ENCODE measurements at places on chromosomes 7 and 10.

GRCh38 chr10:124896751-124897150 lies 45.2 kb upstream of the ZRANB1 start:
- no peak for DNase-seq

- DNase-seq = no peak
These were observed 537.9 kb upstream of the FOXK1 start for GRCh38 chr7:4144172-4144701.

DNA sequence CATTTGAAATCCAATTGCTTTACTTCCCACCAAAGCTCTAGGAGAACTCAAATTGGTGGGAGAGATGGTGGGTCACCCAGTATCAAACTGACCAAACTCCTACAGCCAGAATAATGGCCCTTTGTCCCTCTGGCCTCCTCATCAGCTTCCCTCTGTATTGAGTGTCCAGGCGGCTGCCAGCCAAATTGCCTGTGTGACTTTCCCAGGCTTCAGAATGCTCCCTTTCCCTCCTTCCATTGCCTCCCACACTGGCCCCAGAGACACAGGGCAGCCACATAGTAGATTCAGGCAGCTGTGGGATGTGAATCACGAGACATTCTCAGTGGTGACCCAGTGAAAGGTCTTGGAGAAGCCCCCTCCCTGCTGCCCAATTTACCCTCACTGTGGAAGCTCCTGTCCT lies 12.7 kb upstream of the VDAC2 start:
- DNase-seq = no peak

GRCh38 chr10:86439544-86439943 lies 72.9 kb upstream of the GRID1 start:
- DNase-seq = no peak

- DNase-seq = no peak
These were observed 13.0 kb upstream of the TRPV6 start for GRCh38 chr7:142898377-142899170.
